ACHN (cell line): ENCODE measurements at places on chromosomes 5 and 9.

GRCh38 chr5:108081707-108082106 is 300.2 kb downstream of the FBXL17 start:
- no peak for DNase-seq

DNA sequence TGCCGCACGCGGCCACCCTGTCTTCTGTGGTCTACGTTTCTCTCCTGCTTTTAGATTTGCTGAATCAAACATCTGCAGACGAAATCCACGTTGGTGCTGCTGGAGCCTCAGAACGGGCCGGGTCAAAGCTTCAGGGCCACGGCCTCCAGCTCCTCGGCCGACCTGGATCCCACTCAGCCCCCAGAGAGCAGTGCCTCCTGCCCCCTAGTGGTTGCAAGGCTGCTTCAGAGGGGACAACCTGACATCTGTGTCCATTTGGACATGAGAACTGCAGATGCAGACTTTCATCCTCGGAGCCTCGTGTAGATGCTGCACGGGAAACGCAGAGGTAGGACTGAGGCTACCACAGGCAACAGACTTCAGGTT is 23.0 kb upstream of the SLC6A3 start:
- DNase-seq, result peak; percentile 9

- DNase-seq, result no peak
These were observed 155.0 kb downstream of the TLE1 start for GRCh38 chr9:81534138-81534875.

- peak; percentile 32 for DNase-seq
These were observed 1.6 kb downstream of the ELL2 start for GRCh38 chr5:95959888-95960666.

- no peak for DNase-seq
These were observed 51.1 kb downstream of the CDK5RAP2 start for GRCh38 chr9:120528829-120529228.

DNA sequence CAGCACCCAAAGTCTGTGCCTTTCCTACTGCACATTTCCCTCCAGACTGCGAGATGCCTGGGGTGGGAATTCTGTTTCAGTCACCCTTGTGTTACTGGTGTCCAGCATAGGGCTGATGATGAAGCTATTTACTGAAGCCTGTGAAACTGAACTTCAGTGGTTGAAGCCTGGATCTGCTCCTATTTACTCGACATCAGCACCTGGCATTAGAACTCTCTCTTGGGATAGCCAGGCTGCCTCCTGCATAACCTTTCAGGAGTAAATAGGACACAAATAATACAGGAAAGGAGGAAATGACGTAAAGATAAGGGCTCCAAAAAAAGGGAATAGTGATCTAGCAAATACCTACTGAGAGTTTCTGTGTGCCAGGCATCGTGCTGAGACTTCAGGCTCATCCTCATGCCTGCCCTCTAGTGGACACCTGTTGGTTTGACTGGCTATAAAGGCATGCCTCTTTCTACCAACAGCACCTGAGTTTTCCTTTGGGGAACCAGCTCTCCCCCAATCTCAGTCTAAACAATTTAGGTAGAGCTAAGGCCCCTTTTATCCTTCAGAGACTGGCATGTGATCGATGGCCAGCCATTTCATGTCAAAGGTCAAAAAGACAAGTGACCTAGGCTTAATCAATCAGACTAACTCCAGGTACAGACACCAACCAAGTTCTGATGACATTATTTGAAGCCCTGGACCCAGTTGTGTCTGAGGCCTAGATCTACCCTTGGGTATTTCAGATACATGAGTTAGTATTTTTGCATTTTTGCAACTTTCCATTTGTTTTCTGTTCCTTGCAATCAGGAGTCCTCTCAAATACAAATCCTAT is 192.1 kb upstream of the TRIM32 start:
- DNase-seq, result peak; percentile 23

GRCh38 chr9:16154521-16155078 is 601.8 kb downstream of the CCDC171 start:
- DNase-seq, result no peak

- DNase-seq, result no peak
These were observed 14.3 kb downstream of the TTC1 start for GRCh38 chr5:160023007-160023907.

- DNase-seq, result no peak
These were observed 262.4 kb downstream of the SEMA5A start for GRCh38 chr5:9283473-9283872.

DNA sequence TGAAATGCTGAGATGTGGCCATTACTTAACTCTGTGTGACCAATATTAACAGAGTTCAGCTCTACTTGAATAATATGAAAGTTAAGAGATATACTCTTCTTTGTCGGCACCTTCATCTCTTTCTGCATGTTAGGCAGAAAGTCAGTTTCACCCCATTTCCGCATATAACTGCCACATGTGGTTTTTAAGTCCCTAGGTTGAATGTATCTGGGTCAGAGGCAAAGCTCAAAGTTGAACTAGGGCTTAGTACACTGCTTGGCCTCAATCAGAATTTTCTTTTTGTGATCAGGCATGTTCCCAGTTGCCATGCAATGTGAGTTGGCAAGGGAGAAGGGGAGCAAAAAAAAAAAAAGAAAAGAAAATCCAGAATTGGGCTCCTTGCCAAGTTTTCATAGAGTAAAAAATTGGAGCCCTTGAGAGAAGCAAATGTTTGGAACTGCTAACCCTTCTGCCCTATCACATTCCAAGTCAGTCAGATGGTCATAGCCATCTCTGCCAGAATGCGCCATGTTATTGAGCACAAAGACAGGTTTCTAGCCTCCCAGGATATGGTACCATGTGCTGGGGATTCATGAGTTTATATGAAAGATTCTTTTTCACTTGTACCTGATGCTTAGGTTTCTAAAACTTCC is 251.2 kb upstream of the RORB start:
- DNase-seq, result no peak

GRCh38 chr5:150765799-150766169 is 7.0 kb upstream of the DCTN4 start:
- no peak for DNase-seq

DNA sequence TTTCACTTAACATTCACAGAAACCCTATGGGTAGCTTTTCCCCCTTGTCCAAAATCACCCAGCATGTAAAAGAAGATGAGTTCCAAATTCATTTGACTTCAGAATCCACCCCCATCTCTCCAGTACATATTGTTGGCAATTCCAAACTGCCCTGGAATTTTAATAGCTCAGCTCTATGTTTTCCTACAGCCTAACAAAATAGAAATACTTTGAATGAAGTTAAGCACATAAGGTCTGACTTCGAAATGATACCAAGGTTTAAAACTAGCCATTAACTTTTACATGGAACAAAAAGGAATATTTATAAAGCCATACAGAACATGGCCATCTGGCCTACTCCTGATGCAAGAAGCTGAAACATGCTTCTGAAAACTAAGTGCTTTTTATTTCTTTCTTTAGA is 634.3 kb downstream of the PDE4D start:
- no peak for DNase-seq

GRCh38 chr5:11476866-11477265 is 427.4 kb downstream of the CTNND2 start:
- DNase-seq, result no peak

DNA sequence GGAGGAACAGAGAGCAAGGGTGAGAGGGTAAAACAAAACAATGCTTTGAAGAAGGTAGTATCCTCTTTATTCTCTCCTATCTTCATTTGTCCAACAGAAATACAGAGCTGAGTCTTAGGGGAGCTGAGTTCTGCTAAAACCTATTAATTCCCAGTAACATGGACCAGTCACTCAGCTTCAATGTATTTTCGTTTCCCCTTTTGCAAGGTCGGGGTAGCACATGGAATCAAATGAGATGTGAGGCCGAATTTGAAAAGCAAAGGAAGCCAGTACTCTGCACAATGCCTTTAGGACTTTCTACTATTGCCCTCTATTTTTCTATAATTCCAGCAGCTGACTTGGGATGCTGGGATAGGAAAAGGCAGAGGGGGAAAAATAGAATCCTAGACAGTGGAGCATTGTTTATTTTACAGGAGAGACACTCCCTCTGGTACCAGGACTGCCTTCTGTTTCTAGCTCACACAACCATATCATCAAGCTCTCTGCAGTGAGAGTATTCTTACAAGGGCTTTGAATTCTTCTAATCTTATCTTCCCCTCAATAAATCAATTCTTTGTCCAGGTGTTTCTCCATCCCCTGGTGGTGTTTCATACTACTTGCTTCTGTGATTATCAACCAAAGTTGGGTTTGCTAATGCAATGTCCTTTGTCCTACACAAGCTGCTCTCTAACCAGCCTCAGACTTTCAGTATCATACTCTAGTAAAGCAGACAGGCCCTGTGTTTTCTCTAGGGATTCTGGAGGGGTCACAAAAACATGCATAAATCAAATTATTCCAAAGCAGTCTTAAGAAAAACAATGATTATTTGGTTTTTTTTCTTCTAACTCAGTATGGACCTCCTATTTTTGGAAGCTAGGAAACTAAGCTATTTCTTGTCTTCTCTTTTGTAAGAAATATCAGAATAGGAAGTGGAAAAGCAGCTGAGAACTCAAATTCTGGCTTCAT is 341.5 kb downstream of the OSTF1 start:
- DNase-seq, result no peak

DNA sequence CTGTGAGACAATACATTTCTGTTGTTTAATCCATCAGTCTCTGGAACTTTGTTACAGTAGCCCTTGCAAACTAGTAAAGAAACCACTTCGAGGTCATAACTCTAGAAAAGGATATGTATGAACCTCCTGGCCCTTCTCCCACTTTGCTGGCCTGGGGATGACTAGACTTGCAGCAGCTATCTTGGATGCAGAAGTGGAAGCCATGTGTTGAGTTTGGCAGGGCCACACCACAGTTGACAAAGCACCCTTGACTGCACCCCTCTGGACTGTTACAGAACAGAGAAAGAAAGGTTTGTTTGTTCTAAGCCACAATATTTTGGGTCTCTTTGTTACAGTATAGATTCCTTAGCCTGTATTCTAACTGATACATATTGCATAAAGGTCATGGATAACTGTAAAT is 183.2 kb upstream of the TAS2R1 start:
- DNase-seq, result no peak

DNA sequence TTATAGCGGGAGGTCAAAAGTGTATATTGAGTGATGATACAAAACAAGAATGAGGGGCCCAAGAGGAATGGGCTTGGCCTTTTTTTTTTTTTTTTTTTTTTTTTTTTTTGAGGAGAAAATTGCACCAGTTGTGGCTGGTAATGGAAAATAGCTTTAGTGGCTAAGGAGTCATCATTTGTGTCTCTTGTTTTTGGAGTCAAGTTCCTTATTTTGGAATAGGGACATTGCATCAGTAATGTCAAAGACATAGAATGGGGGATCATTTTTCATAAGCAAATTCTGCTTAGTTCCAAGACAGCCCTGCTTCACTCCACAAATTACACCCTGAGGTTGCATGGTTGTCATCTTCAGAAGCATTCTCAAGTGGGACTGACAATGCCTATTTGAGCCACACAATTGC is 137.4 kb downstream of the STK32A start:
- DNase-seq, result no peak

DNA sequence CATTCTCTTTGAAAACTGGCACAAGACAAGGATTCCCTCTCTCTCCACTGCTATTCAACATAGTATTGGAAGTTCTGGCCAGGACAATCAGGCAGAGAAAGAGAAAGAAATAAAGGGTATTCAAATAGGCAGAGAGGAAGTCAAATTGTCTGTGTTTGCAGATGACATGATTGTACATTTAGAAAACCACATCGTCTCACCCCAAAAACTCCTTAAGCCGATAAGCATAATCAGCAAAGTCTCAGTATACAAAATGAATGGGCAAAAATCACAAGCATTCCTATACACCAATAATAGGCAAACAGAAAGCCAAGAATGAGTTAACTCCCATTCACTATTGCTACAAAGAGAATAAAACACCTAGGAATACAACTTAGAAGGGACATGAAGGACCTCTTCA is 21.0 kb upstream of the EPB41L4A start:
- no peak for DNase-seq

DNA sequence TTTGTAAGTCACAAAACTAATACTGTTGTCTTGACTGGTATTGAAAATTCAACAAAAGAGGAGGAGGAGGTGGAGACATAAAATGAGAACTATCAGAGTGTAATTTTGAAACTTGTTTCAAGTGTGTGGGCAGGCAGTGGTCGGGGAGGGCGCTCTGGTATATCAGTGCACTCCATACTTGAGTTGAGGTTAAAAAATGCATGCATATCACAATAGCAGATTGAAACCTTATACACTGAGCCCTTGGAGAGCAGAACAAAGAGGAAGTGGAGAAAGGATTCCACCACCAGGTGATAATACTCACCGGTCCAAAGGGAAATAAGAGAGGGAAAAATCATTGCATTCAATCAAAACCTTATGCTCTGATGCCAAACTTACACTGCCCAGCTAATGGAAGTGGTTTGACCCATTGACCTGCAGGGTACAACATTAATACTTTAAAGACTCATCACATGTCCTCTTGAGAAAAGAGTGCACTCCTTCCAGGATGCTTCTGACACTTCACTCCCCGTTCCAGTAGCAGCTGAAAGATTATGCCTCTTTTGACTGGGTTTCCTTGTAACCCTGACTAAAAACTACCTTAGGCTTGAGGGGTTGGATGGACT is 79.5 kb upstream of the FAM169A start:
- no peak for DNase-seq

DNA sequence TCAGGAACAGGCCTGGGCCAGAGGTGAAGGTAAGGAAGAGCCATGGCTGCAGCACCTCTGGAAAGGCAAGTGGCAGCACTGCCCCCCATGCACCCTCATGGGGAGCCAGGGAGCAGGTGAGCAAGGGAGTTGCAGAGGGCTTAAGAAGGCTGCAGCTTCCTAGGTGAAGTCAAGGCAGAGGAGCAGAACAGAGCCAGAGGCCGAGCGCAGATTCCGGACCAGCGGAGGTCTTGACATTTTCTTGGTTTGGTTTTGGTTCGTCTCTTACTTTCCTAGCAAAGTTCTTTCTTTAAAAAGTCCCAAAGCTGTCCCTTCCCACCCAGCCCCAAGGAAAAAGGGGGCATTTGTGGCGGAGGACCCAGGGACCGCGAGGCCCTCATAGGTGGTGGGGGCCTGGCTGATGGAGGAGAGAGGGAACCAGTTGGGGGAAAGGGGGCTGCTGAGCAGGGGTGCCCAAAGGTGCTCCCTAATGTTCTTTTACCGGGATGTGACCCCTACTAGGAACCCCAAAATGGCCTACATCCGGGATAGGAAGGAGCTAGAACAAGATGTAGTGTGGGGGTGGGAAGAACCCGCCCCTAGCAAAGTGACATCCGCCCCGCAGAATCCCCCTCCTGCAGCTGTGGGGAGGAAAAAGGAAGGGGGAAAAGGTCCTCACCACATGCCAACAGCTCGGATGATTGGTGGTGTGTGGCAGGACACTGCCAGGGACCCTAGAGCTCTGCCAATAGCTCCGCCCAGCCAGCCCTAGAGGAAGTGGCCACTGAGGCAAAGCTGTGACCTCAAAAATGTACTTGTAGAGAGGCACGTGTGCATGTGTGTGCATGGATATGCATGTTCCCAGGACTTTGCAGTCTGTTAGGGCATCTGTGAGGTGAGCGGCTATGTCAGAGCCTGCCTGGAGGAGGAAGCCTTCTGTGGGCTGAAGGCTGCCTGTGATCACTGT is 914 bp upstream of the CD72 start:
- DNase-seq, result no peak

DNA sequence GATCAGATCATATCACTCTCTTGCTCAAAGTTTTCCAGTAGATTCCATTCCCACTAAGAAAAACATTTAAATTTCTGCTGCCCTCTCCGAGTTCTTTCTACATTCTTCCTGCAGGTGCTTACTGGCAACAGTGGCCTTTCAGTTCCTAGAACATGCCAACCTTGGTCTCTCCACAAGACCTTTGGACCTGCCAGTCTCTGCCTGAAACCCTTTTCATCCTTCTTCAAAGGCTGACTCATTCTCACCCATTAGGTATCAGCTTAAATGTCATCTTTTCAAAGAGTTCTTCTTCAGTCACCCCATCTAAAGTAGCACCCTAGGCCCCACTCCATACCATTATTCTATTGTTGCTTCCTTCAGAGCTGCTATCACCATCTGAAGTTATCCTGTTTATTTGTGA is 21.8 kb downstream of the PPIC start:
- DNase-seq, result no peak
